ENCODE measurements at places on chromosomes 5 and 9.

DNA sequence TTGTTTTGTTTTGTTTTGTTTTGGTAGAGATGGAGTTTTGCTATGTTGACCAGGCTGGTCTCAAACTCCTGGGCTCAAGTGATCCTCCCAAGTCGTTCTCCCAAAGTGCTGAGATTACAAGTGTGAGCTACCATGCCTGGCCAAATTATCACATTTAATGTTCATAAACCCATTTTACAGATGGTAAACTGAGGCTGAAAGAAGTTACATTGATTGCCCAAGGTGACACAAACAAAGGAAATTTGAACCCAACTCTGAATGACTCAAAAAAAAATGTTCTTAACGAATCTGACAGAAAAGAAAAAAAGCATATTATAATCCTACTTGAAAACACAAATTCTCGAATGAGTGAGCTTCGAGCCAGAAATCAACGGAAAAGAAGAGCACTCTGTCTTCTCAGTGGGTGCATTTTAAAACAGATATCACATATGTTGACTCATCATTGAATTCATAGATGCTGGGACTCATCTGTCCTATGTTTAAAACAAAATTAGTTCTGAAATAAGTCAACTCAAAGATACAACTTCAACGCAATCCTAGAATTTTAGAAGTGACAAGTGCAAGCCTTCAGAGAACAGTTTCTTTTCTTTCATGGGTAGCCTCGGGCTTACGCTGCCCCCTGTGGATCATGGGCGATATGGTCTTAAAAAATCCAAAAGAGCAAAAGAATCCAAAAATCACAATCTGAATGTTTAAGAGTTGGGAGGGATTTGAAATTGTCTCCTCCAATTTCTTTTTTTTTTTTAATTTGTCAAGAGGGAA is 28.4 kb downstream of the TIMD4 start:
- peak; percentile 12 for DNase-seq

DNA sequence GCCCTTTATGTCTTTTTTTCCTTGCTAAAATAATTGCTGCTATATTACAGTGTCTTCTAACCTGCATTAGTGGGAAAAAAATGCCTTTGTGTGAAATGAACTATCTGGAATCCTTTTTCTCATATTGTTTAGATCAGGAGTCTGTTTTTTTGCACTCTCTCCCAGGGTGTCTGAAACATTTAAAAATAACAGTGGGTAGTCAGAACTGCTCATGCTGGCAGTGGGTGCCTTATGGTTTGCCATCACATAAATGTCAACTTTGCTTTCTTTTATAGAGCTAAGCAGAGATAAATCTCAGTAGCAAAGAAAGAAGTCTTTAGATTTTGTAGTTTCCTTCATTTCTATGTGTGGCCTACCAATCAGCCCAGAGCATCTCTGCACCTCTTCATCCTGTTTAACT is 347.8 kb upstream of the RGMB start:
- no peak for DNase-seq

GRCh38 chr5:123261752-123262151 is 161.5 kb downstream of the CEP120 start:
- no peak for DNase-seq

DNA sequence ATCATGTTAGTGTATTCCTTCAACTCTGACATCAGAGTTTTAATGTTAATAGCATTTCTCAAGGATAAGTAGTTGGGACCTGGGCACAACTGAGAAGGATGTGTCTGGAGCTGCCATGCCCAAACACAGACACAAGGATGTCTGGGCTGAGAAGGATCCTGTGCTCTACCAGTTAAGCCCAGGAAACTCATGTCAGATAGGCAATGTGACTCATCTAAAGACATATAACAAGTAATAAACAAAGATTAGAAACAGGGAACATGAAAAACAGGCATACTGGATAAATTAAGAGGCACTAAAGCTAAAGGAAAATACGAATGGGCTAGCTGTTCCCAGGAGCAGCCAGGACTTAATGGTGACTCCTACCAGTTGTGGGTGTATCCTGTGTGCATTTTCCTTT is 9.1 kb upstream of the EGFLAM start:
- DNase-seq = no peak

DNA sequence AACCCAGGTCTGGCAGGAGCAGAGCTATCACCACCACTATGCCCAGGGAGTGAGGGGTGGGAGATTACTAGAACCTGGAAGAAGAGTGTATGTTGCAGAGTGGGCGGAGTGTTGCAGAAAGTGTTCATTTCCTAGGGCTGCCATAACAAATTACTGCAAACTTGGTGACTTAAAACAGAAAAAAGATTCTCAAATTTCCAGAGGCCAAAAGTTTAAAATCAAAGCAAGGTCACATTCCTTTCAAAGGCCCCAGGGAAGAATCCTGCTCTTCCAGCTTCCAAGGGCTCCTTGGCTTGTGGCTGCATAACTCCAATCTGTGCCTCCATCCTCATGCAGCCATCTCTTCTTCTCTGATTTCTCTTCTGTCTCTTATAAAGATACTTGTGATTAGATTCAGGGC is 30.6 kb upstream of the SPINK4 start:
- DNase-seq = no peak

DNA sequence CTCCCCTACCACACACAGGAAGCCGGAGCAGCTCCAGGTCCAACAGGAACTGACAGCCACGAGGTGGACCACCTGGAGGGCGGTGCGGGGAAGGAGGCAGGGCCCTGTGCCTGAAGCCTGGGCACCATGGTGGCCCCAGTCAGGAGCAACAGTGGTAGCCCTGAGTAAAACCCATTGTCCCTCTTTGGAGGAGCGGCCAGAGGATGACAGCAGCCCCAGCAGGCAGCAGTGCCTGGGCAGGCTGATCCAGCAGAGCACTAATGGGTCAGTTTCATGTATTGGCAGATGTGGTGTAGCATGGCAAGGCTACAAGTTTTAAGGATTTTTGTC is 47.7 kb upstream of the GARNL3 start:
- no peak for DNase-seq

DNA sequence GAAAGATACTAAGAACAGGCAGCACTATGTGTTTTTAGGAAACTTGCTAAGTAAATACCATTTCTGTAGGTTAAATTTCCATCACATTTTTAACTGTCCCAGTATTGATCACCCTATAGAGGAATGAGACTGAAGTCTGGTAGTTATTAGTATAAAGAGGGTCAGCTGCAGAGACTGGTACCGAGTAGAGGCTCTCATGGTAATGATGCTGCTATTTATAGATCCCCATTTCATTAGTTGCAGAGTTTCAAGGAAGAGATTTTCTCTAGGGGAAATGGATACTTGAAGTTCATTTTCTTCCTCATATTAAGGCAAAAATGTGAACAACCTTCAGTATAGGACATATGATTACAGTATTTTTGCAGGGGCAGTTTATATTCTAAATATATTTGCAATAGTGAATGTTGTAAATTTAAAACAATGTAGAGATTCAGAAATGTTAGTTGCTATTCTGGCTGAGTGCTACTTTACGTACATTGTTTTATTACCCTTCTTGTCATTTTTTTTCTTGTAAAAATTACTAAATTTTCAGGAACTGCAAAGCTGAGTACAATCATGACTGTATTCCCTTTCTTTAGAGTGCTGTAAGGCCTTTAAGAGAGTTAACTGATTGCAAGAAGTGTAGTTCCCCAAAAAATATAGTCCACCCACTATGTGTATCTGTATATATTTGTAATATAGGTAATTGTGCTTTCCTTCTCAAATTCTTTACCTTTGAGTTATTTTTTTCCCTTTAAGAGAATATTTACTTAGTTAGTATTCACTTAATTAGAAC is 14.7 kb downstream of the PBX3 start:
- no peak for DNase-seq

DNA sequence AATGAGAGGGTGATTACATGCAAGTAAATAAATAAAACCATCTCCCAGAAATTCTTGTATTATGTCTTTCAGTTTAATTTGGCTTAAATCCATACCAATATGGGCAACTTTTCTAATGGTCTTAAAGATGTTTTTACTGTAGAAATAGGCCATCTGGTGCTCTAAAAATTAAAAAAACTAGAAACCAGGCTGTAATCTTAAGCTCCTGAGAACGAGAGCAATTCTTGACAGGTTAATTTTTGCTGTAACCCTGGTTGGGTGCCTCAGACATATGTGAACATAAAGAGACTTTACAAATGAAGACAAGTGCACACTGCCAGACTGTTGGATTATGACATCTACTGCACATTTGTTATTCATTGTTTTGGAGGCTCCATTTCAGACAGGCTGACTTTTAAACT is 246.8 kb upstream of the DAB2 start:
- no peak for DNase-seq

DNA sequence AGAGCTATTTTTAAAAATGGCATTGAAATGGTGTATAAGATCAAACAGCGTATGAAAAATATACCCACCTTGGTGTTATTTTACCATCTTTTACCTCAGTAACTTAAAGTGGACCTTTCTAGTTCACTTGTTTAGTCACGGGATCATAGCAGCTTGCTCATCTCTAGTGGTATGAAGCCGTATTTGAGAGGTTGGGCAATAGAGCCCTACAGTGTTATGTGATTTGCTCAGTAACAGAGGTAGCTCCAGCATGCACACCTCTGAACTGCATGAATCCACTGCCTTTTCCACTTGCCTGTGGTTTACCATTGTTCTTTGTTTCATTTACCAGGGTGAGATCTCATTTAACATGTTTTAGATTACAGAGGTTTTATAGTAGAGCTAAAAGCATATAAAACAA is 134.4 kb downstream of the ATG10 start:
- no peak for DNase-seq

DNA sequence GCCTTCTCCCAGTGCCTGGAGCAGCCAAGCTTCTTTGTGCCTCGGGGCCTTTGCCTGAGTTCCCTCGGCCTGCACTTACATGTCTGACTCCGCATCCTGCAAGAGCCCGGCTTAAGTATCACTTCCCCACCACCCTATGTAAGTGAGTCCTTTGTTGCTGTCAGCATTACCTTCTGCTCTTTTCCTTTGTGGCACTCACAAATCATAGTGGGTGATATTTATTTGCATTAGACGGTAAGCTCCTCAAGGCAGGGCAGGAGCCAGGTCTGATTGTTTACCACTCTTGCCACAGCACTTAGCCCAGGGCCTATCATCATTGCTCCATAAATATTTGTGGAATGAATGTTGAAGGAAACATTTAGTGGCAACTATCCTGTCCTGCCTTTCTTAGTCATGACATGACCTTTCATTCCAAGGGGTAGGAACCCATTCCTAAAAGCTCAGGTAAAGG is 4.8 kb downstream of the GM2A start:
- no peak for DNase-seq

DNA sequence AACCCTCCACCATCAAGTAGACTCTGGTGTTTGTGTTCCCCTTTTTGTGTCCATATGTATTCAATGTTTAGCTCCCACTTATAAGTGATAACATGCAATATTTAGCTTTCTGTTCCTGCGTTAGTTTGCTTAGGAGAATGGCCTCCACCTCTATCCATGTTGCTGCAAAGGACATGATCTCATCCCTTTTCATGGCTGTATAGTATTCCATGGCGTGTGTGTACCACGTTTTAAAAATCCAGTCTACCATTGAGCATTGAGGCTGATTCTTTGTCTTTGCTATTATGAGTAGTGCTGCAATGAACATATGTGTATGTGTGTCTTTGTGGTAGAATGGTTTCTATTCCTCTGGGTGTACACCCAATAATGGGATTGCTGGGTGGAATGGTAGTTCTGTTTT is 140.1 kb downstream of the BASP1 start:
- no peak for DNase-seq

GRCh38 chr5:164722702-164723101 is 1217.3 kb downstream of the MAT2B start:
- DNase-seq = no peak

DNA sequence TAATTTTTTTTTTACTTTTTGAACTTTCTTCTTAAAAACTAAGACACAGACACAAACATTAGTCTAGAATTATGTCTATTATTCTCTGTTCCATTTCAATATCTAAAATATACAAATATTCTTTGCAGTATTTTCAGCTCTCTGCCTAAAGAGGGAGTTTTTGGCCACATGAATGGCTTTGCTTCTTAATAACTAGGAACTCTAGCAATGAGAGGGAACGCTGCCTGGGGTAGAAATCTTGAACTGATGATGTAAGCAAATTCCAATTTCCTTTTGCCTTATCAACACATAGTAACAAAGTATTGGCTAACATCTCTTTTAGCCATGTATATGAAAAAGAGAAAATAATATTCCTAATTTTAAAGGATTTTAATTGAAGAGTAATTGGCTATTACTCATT is 51.9 kb downstream of the SLC25A46 start:
- DNase-seq = no peak

DNA sequence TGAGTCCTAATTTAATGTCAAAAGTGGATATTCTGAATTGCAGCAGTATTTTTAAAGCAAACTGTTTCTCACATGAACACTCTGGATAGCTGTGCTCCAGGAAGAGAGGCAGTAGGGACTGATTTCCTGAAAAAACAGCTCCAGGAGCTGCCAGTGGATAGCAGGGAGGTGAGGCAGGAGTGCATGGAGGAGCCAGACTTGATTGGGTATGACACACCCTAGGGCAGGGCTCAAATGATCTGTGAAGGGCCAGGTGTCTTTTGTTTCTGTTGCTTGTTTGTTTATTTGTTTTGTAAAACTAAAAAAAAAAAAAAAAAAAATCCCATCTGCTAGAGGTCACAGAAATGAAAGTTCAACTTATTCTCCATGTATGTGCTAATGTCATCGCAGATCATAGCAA is 83.4 kb downstream of the ADRB2 start:
- no peak for DNase-seq

DNA sequence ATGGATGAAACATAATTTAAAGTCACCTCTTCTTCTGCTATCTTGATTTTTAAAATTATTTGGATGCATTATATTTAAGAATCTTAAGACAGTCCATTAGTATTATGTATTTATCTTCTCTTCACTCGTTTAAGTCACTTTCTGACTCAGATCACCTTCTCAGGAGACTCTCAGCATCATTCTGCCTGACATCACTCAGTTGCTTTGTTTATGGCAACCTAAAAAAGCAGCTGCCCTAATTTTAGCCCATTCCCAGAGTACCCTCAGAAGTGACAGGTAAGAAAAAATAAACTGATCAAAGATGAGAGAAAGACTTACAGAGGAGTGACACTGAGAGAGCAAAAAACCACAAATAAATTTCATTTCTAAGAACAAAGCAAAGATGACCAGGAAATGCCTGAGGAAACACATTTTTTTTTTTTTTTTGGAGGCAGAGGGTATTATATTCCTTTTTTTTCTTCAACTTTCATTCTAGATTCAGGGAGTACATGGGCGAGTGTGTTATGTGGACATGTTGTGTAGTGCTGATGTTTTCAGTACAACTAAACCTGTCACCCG is 140.5 kb downstream of the MUSK start:
- DNase-seq = no peak

All from stimulated activated CD8-positive, alpha-beta memory T cell treated with anti-CD3 and anti-CD28 coated beads, Interleukin-4, amount 100 ng/mL, for 1 hour (primary cell).